ENCODE measurements at places on chromosomes 7 and 10.

GRCh38 chr7:93728292-93728691 is 153.8 kb upstream of the CALCR start:
- DNase-seq, result no peak

DNA sequence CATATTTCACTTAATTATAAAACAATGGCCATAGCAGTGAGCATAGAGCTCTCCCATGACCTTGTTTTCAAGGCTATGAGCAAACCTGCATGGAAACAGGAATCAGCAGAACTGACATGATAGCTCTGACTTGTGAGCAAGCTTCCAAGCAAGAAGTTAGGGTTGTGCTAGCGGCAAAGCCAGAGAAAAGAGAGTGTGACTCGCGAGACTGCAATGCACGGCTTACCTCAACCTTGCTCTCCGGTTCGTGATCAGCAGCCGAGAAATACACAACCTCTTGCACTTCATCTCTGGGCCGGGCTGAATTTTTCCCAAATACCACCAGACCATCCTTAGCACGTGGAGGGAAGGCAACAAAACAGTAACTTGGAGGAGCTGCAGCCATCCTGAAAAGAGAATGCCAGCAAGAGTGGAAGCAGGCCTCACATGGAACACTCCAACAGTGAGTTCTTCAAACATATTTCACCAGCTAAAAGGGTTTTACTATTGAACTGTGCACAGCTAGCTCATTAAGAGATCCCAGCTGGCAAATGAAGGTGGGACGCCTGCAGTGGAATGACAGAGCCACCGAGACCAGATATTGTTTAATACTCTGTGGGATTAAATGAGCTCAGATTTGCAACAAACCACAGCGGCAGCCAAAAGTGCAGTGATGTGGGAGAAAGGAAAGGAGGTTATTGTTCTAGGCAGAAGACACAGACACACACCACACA is 20.8 kb downstream of the SCRN1 start:
- no peak for DNase-seq

DNA sequence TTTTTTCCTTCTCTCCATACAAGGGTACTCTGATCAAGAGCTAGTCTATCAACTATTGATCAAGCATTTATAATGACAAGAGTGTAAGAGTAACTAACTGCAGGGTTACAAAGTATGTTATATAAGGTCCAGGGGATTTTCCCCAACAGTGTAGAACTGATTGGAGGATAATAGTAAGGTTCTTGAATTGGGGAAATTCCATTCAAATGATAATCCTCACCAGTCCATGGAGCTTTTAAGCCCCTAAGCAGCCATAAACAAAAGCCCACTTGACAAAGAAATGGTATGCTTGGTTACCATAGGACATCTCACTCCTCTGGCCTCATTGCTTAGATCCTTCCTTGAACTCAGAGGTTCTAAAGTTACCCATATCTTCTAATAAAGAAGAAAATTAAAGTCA is 8.2 kb downstream of the YME1L1 start:
- DNase-seq, result no peak

- DNase-seq, result no peak
These were observed 12.4 kb downstream of the GNAT3 start for GRCh38 chr7:80499350-80499953.

DNA sequence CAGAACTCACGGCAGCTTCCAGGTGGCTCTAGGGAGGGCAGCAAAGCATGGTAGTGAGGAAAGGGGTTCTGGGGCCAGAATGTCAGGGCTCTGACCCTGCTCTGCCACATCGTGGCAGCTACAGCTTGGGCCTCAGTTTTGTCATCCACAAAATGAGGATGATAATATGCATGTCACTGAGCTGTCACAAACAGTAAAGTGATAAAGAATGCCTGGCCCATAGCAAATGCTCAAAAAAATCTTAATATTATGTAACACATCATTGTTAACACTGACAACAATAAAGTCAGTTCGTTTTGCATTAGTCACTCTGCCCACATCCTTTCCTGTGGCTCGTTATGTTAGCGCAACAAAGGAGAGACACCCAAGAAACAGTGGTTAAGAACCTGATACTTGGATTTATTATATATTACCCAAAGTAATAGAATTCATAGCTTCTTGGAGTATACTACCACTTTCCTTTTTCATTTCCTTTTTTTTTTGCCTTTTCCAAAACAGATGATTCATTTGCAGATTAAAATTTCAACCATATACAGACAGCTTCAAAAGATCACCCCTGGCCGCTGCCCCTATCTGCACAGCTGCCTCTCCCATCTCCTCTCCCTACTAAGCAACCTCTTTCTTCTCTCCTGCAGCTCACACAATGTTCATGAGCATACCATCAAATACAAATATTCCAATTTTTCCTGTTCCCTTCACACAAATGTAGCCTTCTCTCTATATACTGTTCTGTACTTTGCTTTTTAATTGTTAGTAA is 45.5 kb upstream of the DDC start:
- no peak for DNase-seq

DNA sequence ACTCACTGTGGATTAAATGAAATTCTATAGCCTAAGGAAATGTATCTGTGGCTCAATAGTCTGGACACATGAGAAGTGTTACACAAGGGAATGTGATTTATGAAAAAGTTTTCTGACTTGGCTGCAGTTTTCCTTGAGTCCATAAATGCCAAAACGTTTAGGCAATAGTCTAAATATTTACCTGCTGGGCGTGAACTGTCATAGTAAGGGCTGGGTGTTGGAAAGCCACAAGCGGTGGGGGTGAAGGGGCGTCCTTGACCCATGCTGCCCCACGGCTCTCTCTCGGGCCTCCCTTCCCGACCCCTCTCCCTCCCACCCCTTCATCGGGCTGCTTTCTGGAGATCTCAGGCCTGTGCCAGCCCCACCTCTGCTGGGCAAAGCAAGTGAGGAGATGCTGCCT is 223.7 kb downstream of the BUB3 start:
- no peak for DNase-seq

GRCh38 chr10:47254611-47255010 is 45.4 kb upstream of the GDF10 start:
- DNase-seq, result no peak

DNA sequence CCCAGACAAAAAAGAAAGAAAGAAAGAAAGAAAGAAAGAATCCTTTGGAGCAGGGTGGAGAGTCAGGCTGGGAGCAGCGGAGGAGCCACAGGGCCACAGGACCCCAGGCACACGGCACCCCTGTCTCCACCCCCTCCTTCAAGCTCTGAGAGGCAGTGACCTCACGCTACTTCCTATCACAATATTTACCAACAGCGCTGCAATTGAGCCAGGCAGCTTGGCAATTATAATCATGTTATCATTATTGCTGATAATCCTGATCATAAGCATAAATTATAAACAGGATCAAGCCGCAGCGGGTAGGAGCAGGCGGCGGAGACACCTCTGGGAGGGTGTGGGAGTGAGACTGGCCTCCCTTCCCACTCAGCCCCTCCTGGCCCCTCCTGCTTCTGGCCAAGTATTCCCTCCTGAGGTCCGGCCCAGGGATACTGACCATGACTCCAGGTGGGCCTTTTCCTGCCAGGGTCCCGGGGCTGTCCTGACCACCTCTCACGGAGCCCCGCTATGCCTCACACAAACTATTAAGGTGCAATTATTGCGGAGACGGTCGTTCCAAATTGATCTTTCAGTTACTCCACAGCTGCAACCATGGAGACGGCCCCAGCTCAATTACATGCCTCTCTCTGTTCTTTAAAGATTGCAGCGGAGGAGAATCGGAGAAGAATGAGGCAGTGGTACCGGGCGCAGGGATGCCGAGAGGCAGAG is 10.0 kb upstream of the GTF2IRD1 start:
- no peak for DNase-seq

GRCh38 chr10:87661861-87662785 is 2.4 kb downstream of the PAPSS2 start:
- no peak for DNase-seq

DNA sequence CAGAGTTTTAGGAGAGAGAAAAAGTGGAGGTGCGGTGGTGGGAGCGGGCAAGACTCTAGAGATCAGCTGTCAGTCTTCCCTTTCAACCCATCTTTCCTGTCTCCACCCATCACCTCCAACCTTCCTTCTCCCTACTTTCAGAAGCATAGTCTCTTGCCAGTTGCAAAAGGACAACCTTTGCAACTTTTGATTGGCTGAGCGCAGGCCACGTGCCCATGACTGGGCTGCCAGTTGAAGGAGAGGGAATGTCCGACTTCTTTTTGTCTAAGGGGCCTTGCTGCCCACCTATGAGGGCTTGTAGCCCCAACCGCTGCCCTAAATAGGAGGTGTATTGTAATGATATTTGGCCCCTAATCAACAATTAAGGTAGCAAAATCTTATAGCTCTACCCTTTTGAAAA is 12.6 kb downstream of the CYP26A1 start:
- DNase-seq, result no peak

- DNase-seq, result no peak
These were observed 25.2 kb downstream of the SDK1 start for GRCh38 chr7:3326246-3326645.

DNA sequence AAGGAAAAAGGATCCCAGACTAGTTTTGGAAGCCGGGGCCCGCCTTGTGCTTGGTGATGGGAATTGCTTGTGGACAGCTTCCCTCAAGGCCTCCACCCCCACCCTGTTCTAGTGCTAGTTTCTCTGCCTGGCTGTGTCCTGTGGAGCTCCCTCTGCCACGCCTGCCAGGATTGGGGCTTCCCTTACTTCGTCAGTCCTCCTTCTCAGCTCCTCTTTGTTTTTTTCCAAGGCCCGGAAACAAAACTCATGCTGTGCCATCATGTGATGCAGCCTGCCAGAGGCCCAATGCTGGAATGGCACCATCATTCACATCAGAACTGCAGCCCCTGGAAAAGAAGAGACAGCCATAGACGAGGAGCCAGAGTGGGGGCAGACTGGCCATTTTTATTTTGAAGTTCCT is 11.2 kb downstream of the YKT6 start:
- no peak for DNase-seq

GRCh38 chr10:26214551-26215395 is 1.8 kb upstream of the GAD2 start:
- DNase-seq, result no peak

- DNase-seq, result no peak
These were observed 4.5 kb upstream of the DNMBP start for GRCh38 chr10:100014071-100014762.

DNA sequence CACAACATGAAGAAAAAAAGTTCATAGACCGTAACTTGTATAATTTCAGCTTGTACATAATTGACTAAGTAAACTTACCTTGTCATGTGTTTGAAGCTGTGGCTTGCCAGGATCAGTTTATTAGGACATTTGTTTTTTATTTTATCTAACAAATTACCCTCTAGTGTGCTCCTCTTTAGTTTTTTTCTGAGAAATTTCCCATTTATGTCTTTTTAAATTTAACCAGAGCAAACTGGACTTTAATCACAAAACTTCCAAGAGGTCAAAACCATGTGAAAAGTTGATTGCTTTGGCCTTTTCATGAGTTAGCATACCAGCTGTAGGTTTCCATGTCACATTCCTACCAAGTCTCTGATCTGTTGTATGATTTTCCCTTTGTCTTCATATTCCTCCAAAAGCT is 42.5 kb downstream of the ZRANB1 start:
- DNase-seq, result no peak

DNA sequence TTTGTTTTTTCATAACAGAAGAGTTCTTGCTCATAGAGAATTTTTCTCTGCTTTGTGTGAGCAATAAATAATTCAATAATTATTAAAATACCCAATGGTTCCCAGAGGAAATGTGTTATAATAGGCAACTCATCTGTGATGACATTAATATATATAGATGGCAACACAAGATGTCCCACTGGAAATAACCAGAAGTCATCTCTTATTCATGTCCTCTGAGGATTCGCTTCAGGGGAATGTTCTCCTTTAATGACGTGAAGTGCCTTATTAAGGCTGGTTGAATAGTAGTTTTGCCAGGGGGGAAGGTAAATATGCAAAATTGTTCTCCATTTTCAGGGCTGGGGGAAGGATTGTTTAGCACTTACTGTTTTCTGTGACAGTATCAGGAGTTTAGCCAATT is 3.1 kb downstream of the SLC39A12 start:
- no peak for DNase-seq

DNA sequence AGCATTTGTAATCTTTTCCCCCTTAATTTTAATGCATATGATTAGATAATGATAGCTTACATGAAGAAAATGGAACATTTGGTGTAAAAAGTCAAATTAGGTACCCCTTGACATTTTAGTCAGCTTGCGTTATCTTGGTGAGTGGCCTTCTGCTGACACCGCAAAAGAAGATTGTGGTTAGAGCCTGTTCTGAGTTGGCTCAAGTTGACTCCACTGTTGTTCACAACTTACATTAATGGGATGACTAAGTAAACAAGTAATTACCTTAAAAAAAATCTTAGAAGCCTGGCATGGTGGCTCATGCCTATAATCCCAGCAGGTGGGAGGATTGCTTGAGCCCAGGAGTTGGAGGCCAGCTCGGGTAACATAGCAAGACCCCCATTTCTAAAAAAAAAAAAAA is 24.2 kb downstream of the TRRAP start:
- no peak for DNase-seq

DNA sequence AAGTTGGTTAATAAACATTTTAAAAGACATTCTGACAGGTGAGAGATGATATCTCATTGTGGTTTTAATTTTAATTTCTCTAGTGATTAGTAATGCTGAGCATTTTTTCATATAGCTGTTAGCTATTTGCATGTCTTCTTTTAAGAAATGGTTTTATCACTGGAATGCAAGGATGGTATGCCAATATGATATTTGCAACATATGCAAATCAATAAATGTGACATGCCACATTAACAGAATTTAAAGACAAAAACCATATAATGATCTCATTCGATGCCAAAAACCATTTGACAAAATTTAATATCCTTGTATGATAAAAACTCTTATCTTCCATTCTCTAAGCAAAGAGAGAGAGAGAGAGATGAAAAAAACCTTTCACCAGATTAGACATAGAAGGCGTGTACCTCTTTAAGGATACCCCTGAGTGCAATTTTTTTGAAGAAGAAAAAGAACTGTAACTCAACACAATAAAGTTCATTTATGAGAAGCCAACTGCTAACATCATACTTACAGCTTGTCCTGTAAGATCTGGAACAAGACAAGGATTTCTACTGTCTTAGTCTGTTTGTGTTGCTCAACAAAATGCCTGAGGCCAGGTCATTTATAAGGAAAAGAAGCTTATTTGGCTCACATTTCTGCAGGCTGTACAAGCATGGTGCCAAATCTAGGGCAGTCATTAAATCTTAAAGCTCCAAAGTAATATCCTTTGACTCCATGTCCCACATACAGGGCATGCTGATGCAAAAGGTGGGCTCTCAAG is 39.7 kb upstream of the ZMYND11 start:
- no peak for DNase-seq

GRCh38 chr7:99380823-99381663 is 6.5 kb downstream of the ARPC1B start:
- peak; percentile 84 for DNase-seq

DNA sequence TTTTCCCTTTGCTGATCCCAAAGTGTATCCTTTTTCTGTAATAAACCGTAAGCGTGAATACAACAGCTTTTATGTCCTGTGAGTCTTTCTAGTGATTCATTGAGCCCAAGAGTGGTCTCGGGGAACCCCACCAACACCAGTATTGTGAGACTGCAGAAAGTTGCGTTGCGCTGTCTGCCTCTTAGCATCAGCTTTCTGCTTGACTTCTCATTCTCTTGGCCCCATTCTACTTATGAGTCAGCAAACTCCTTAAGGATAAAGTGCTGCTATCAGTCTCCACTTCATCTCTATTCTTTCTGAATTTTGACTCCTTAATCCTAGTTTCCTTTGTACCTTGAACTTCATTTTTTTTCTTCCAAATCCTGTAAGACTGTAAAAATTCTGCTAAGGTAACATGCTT is 184.3 kb upstream of the MBL2 start:
- no peak for DNase-seq

GRCh38 chr7:41367967-41368882 is 334.7 kb downstream of the INHBA start:
- no peak for DNase-seq

Measured in activated T-helper 1 cell treated with anti-CD3 and anti-CD28 coated beads, Interleukin-2, amount 50 U/mL, for 16 hours (primary cell).